A549 treated with CORT108297 at 1 μM for 4 hours (cell line): ENCODE measurements at places on chromosomes 1 and 21. TPM values are rescaled to one million over a fixed set of nuclear protein-coding genes. Genes with fewer than 3 reads are reported as not detected.

The PGBD2 gene
- 3.7 to 4.9 TPM (median 3.8 TPM) in 5 replicates for total RNA-seq

The PATJ gene
- 3.3 to 6.1 TPM (median 3.9 TPM) in 5 replicates for total RNA-seq

The TRIM17 gene
- total RNA-seq: not detected in 5 replicates

The NOC2L gene
- total RNA-seq: 68.1 to 89.5 TPM (median 86.3 TPM) in 5 replicates

The TMOD4 gene
- total RNA-seq: 0.30 to 0.46 TPM (median 0.35 TPM) in 4 of 5 replicates, not detected in the other

The CFAP141 gene
- 0.29 TPM in 1 of 5 replicates, not detected in the others for total RNA-seq

The GJA8 gene
- total RNA-seq: not detected in 5 replicates

The INSRR gene
- total RNA-seq: 0.01 TPM in 1 of 5 replicates, not detected in the others

The TMPRSS2 gene
- 0.09 to 0.16 TPM (median 0.14 TPM) in 3 of 5 replicates, not detected in the others for total RNA-seq

The C1orf115 gene
- total RNA-seq: 4.1 to 6.3 TPM (median 5.5 TPM) in 5 replicates

The KAZN gene
- total RNA-seq: 3.3 to 4.2 TPM (median 3.7 TPM) in 5 replicates

The COL16A1 gene
- 3.6 to 7.1 TPM (median 5.4 TPM) in 5 replicates for total RNA-seq

The GPR25 gene
- total RNA-seq: not detected in 5 replicates

The RIMKLA gene
- 0.69 to 1.2 TPM (median 0.84 TPM) in 5 replicates for total RNA-seq

The DENND2D gene
- 1.0 to 1.5 TPM (median 1.2 TPM) in 5 replicates for total RNA-seq

The SPATA46 gene
- not detected in 5 replicates for total RNA-seq

The NBPF6 gene
- 0.08 TPM in 1 of 5 replicates, not detected in the others for total RNA-seq

The RGL1 gene
- 0.74 to 0.96 TPM (median 0.91 TPM) in 5 replicates for total RNA-seq

The CD247 gene
- total RNA-seq: 0.07 to 0.63 TPM (median 0.21 TPM) in 5 replicates

The BEST4 gene
- total RNA-seq: 0.20 to 0.62 TPM (median 0.33 TPM) in 5 replicates

The RBM15 gene
- total RNA-seq: 7.9 to 9.5 TPM (median 8.0 TPM) in 5 replicates

The NTMT2 gene
- not detected in 5 replicates for total RNA-seq

The PEAR1 gene
- 7.8 to 11.1 TPM (median 9.9 TPM) in 5 replicates for total RNA-seq

The HSD3B1 gene
- not detected in 5 replicates for total RNA-seq

The PIGR gene
- total RNA-seq: not detected in 5 replicates

The ANGPTL1 gene
- 0.09 TPM in 1 of 5 replicates, not detected in the others for total RNA-seq

The NEGR1 gene
- total RNA-seq: not detected in 5 replicates

The CNR2 gene
- total RNA-seq: not detected in 5 replicates

The ZNF697 gene
- 1.5 to 1.9 TPM (median 1.6 TPM) in 5 replicates for total RNA-seq

The C1orf116 gene
- 3.8 to 5.4 TPM (median 4.5 TPM) in 5 replicates for total RNA-seq

The FNBP1L gene
- 13.7 to 22.8 TPM (median 20.3 TPM) in 5 replicates for total RNA-seq

The CYP4A22 gene
- total RNA-seq: not detected in 5 replicates

The TRNP1 gene
- total RNA-seq: 150 to 235 TPM (median 212 TPM) in 5 replicates

The KIAA1614 gene
- total RNA-seq: 0.40 to 1.2 TPM (median 1.0 TPM) in 5 replicates
